ENCODE measurements at places on chromosomes 4 and X.

- no peak for DNase-seq
Observed at GRCh38 chr4:77849278-77849965, 13.2 kb upstream of the MRPL1 start.

- DNase-seq: no peak
Observed at GRCh38 chr4:95093460-95093859, 335.7 kb downstream of the BMPR1B start.

DNA sequence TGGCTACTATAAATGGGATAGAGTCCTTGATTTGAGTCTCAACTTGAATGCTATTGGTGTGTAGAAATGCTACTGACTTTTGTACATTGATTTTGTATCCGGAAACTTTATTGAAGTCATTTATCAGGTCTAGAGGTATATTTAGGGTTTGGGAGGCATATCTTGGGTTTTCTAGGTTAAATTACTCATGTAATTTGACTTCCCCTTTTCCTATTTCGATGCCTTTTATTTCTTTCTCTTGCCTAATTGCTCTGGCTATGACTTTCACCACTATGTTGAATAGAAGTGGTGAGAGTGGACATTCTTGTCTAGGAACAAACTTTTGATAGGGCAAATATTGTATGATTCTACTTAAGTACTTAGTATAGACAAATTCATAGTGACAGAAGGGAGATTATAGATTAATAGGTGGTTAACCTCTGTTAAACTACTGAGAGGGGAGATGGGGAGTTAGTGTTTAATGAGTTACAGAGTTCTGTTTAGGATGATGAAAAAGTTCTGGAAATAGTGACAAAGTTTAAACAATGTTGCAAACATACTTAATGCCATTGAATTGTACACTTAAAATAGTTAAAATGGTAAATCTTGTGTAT, 22.8 kb upstream of the HSPA4L start:
- no peak for DNase-seq

DNA sequence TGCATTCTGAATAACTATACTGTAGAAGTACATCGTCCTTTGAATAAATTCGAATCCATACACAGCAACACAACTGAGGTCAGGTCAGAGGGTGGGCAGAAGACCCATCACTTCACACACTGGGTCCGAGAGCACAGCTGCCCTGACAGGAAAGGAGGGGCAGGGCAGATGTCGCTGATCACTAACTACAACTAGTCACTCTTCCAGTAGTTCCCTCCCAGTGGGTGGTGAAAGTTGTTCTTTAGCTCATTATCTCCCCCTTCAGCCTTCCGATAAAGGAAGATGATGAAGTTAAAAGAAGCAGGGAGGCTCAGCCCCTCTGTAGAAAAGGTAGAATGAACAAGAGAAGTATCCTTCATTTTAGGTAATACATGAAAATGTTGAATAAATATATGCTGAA, 278.9 kb downstream of the INPP4B start:
- no peak for DNase-seq

DNA sequence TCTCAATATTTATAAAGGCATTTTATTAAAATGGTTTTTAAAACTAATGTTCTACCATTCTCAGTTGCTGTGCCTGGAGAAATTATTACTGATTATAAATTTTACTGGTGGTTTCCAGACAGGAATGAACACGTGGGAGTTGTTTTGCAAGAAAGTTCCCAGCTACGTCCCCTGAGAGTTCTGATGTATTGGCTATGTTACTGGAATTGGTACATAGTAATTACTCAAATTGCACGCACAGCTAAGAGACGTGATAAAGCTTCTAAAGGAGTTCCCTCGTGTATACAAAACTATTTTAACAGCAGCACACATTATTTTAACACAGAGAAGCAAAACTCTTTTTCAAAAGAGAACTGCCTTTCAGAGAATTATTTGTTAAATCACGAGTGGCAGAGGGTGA, 292.2 kb downstream of the NLGN4X start:
- DNase-seq: no peak

DNA sequence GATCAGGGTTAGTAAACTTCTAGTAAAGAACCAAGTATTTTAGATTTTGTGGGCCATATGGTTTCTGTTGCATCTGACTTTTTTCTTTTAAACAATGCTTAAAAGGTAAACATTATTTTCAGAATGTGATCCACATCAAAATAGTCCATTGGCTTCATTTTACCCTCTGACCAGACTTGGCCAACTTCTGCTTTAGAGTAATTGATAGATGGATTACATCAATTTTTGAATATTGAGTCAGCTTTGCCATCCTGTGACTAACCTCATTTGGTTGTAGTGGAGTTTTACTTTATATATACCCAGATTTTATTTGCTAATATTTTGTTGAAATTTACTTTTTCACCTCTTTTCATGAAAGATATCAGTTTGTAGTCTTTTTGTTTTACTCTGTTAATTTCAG, 559.8 kb downstream of the TLL1 start:
- no peak for DNase-seq

DNA sequence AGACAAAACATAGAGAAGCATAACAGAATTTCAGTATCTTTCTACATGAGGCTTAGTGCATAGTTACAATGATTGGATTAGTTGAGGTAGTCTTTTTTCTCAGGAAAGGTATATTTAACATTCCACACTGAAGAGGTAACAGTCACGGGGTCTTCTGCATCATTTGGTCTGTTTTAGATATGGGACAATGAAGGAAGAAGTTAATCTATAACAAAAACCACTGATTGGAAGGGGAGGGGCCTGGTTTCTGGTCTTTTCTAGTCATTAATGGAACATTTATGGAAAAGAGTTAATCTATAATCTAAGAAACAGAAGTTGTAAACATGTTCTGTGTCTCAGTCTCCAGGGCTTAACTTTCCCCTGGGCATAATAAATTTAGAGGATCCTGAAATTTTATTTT, 37.3 kb upstream of the HPSE start:
- DNase-seq: no peak

GRCh38 chrX:133323431-133323830, 91.9 kb downstream of the GPC4 start:
- no peak for DNase-seq

GRCh38 chrX:10882484-10882883, 228.6 kb upstream of the HCCS start:
- no peak for DNase-seq

DNA sequence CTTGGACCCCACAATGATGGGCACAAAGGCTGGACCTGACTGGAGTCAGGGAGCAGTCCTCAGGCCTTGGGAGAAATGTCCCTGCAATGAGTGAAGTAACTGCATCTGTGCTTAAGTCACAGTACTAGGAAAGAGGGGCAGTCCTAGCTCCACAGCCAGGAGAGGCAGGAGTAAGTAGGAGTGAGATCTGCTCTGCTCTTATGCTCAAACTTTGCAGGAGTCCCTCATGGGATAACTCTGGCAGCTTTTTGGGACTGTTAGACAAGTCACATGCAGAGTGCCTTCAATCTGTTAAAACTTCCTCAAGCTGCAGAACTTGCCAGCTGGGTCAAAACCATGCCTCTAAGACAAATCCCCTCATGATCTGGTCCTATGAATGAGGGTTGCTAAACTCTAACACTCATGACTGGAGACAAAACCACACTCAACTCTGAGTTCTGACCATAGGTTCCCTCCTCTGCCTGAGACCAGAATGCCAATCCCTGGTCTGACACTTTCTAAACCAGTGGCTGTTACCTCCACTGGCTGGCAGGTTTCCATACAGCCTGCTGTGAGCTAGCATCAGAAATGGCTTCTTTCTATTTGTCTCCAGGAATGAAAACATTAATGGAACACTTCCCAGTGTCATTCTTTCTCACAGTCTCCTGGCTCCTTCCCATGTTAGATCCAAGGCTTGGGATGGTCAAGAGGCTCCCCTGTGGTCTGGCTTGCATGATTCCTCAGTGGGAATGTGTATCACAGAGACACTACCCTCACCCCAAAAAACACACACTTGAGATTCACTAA, 819.3 kb downstream of the PCDH7 start:
- no peak for DNase-seq

DNA sequence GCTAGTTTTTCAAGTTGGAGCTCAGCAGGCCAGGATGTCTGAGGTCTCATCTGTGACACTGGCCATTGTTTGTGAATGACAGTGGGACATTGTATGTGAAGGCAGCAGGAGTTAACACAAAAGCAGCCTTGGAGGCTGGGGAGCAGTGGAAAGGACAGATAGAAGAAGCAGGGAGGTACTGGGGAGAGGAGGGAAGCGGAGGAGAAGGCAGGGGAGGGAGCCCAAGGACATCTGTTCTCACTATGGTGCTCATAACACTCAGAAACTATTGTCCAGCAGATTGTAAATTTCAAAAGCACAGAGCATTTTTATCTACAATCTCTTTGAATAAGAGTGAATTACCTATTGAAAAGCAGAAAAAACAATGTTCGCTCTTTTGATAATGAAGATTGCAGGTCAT, 253.6 kb upstream of the DIPK2B start:
- no peak for DNase-seq

Data from stimulated activated CD8-positive, alpha-beta memory T cell treated with anti-CD3 and anti-CD28 coated beads, Interleukin-15, amount 100 ng/mL, for 24 hours (primary cell).